ENCODE measurements at places on chromosomes 6 and 20. TPM values are rescaled to one million over a fixed set of nuclear protein-coding genes. Genes with fewer than 3 reads are reported as not detected.

Gene LST1
- total RNA-seq, result 5.5 TPM

Gene MACROD2
- total RNA-seq, result 4.2 TPM

Gene RPL7L1
- total RNA-seq, result 39.5 TPM

Gene APCDD1L
- 0.54 TPM for total RNA-seq

Gene SLC32A1
- total RNA-seq, result not detected

Gene PROKR2
- not detected for total RNA-seq

Gene NRSN2
- total RNA-seq, result 14.5 TPM

Gene GATA5
- 1.7 TPM for total RNA-seq

Gene TUBB2B
- total RNA-seq, result 1.3 TPM

Gene SIRPD
- total RNA-seq, result not detected

Gene CDKAL1
- 10.2 TPM for total RNA-seq

Gene KCNQ2
- 0.89 TPM for total RNA-seq

Gene GOPC
- total RNA-seq, result 17.5 TPM

Gene LTB
- not detected for total RNA-seq

Gene SS18L1
- total RNA-seq, result 8.9 TPM

Gene GINS1
- 0.46 TPM for total RNA-seq

Gene SLC12A5
- total RNA-seq, result not detected

Gene PRSS35
- not detected for total RNA-seq

Gene PKIB
- total RNA-seq, result 0.22 TPM

Gene TUBB
- 179 TPM for total RNA-seq

Gene SLC22A3
- 1.2 TPM for total RNA-seq

Data from Right ventricle myocardium superior (tissue), 1 donor.